SW 1271 (cell line): ENCODE measurements at places on chromosomes 1 and 21.

GRCh38 chr21:41601573-41602368 is 93.8 kb upstream of the TMPRSS2 start:
- DNase-seq: no peak

GRCh38 chr1:18727956-18728355 is 97.3 kb downstream of the PAX7 start:
- DNase-seq: no peak

- DNase-seq: no peak
These were observed 19.5 kb downstream of the TEX35 start for GRCh38 chr1:178532392-178532791.

DNA sequence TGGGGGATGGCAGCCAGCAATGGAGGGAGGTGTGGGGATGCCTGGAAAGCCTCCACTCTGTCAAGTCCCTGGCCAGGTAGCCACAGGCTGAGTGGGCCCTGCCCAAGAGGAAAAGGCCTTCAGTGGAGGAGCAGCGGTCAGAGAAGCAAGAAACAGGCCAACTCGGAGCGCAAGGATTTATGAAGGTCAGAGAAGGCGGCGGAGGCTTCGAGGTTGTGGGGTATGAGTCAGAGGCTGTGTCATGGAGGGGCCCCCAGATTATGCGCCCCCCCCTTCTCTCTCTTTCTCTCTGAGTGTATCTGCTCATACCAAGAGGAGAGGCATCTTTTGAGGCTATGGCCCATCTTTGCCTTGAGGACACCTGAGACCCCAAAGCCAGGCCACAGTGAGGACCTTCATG is 99.5 kb downstream of the CASZ1 start:
- no peak for DNase-seq

GRCh38 chr1:214464445-214465287 is 86.7 kb downstream of the PTPN14 start:
- DNase-seq: no peak

DNA sequence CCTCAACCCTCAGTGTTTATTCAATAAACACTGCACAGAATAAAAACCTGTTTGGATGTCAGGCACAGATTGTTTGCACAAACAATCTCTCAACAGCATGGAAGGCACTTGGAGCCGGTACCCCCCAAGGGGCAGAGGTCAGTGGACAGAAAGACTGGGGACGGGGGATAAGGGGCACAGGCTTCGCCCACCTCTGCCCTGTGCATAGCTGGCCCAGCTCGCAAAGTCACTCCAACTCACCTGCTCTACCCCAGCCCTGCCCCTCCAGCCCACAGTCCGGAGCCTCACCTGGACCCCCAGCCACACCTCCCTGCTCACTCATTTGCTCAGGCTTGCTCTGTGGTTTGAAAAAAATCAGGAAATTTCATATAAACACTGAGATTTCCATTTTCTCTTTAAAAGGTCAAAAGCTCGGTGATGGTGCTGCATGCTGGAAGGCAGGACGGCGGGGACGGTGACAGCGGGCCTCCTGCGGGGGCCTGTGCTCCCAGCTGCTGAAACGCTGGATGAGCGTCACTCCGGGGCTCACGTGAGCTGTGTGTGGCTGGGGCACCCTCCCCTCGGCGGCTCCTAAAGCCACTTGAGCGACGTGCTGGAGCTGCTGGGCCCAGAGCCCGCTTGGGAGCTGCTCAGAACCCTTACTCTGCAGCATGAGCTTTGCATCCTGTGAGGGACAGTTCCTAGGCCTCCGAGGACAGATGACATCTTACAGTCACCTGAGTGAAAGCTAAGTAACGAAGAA is 54.5 kb downstream of the PRDM15 start:
- DNase-seq: no peak

DNA sequence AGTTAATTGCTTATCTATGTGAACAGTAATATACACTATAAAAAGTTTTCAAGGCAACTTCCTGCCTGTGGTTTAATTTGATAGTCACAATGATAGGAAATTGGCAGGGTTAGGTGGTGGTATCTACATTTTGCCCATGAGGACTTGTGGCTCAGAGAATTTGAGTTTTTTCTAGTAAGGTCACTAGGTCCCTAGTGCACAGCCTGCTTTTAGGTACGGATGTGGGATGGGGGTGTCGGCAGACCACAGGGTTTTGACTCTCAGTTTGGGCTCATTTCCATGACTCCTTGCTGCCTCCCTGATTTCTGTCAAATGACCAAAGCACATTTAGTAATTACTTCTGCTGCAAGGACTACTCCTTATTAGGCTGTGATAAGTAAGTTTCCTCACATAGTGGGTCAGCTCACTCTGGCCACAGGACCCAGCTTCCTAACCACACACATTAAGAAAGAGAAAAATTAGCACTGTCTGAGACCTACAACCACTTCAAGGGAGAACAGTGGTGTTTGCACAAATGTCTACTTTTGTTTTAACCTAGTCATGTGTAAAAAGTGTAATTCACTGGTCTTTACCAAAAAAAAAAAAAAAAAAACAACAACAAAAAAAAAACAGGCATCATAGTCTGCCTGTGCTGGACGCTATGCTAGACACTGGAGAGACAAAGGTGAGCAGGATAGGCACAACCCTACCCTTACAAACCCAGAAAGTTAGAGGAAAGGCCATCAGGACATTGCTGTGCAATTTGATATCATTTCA is 43.7 kb downstream of the MRPL39 start:
- DNase-seq: no peak

DNA sequence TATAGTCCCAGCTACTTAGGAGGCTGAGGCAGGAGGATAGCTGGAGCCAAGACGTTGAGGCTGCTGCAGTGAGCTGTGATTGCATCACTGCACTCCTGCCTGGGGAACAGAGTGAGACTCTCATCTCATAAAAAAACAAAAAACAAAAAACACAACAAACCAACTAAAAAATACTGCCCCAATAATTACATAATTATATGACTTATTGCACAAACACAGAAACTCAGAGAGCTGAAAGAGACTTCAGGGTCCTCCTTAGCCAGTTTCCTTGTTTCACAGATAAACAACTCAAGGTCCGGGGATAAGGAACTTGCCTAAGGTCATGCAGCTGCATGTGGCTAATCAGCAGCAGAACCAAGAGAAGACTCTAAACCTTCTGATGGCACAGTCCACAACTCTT is 11.9 kb downstream of the EXTL2 start:
- DNase-seq: no peak

- no peak for DNase-seq
These were observed 9.6 kb upstream of the SLC25A34 start for GRCh38 chr1:15726508-15726907.

GRCh38 chr21:37655611-37656300 is 260.5 kb downstream of the KCNJ6 start:
- DNase-seq: no peak

DNA sequence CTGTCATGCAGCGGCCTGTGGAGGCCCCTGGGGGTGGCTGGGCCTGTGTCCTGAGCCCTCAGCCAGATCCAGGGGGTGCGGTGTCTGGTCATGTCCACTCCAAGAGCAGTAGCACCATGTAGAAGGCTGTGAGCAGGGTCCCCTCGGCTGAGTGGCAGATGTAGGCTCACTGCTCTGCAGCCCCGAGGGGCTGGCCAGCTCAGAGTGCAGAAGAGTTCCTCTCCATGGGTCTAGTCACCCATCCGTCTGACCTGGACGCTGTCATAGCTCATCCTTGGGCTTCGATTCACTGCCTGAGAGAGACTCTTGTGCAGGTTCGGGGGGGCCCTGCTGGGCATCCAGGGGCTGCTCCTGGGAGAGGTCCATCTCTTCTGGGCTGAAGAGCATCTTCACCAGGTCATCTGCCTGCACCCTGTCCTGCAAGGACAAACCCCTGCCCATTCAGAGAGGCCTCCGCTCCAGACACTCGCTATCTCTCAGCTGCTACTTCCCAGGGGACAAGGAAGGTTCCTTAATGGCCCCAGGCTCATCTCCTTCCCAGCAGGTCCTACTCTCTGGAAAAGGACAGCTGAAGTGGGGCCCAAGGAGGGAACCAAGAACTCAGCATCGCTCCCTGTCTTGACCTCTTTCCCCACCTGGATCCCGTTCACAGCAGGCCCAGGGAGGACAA is 6.5 kb upstream of the CLDN19 start:
- DNase-seq: no peak

- no peak for DNase-seq
These were observed 1.2 kb downstream of the ILF2 start for GRCh38 chr1:153669606-153670005.

GRCh38 chr1:198096390-198096789 is 60.4 kb upstream of the NEK7 start:
- DNase-seq: no peak

DNA sequence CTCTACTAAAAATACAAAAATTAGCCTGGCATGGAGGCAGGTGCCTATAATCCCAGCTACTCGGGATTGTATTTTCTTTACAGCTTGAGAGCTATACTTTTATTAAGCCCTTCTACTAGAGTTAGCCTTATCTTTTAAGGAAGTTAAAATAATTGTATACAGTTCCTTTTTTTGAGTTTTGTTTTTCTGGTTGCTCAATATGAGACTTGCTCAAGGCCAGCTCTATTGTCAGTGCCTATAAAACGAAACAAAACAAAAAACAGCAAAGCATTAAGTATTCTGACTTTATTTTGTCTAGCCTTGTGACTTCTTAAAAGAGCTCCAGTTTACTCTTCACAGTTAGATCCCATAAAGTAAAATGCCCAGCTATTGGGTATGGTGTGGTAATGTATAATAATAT is 17.2 kb downstream of the PKN2 start:
- no peak for DNase-seq

DNA sequence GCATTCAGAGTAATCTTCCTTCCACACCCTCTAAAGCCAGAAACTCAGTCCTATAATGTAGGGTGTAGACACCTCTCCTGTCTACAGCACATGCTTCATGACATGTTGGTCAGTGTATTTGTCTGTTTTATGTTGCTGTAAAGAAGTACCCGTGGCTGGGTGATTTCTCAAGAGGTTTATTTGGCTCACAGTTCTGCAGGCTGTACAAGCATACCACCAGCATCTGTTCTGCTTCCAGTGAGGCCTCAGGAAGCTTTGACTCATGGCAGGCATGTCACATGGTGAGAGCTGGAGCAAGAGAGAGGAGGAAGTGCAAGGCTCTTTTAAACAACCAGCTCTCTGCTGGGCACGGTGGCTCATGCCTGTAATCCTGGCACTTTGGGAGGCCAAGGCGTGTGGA is 12.1 kb downstream of the PLOD1 start:
- DNase-seq: no peak

- DNase-seq: peak; percentile 92
These were observed 313.9 kb downstream of the BARHL2 start for GRCh38 chr1:90402893-90403849.

GRCh38 chr1:183844806-183845205 is 39.9 kb downstream of the RGL1 start:
- no peak for DNase-seq

DNA sequence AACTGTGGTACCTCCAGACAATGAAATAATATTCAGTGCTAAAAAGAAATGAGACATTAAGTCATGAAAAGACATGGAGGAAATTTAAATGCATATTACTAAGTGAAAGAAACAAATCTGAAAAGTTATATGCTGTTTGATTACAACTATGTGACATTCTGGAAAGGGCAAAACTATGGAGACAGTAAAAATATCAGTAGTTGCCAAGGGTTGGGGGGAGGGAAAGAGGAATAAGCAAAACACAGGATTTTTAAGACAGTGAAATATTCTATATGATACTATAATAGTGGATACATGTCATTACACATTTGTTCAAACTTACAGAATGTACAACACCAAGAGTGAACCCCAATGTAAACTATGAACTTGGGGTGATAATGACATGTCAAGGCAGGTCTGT is 38.2 kb upstream of the PKN2 start:
- no peak for DNase-seq

- DNase-seq: no peak
These were observed 85.7 kb upstream of the CD34 start for GRCh38 chr1:207996636-207997035.

DNA sequence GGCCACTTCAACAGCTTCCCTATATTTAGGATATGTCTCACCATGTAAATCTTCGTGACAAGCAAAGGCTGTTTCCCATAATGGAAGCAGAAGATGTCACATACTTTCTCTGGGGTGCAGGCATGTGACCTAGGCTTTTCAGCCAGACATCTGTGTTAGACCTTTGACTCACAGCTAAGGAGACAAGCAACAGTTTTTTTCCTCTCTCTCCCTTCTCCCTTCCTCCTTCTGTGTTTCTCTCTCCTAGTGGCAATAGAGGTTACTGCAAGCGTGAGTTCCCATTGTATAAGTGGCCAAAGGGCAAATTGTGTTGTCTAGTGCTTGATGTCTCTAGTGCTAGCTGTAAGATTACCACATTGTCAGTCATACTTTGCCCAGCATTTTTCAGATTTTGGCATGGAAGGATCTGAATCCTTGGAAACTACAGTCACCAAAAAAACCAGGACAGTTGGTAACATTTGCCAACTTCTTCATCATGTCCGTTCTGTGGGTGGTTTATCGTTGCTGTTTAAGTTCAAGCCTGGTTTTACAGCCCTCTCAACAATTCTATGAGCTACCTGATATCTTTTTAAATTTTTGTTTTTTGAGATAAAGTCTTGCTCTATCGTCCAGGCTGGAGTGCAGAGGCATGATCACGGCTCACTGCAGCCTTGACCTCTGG is 44.4 kb upstream of the RABGAP1L start:
- peak; percentile 51 for DNase-seq

DNA sequence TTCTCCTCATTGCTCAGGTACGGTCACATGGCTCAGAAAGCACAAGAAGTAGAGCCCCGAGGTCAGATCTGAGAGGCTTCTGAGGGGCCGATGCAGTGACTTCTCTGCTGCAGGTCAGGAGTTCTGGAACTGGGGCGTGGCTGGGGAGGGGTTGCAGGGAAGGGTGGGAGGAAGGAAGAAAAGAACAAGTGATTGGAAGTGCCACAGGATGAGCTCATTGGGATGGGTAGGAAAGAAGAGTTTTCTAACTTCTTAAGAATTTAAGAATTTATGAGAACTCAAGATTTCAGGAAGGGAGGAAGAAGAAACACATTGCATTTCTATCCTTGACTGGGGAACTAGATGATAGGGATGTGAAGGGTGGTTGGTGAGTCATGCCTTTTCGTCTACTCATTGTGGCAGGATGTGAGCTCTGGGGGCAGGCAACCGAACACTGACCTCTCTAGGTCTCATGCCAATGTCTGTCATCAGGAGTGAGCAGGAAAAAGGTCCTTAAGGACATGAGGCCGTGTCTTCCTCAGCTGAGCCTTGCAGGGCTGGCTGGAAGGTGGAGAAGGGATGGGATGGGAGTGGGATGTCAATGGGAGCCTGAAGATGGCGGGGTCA is 497 bp downstream of the FCRLB start:
- DNase-seq: peak; percentile 13

GRCh38 chr1:5198328-5198727 is 543.9 kb downstream of the AJAP1 start:
- no peak for DNase-seq

- no peak for DNase-seq
These were observed 14.8 kb upstream of the TMEM222 start for GRCh38 chr1:27306892-27307761.
